Fibroblast of skin of right quadriceps (primary cell): ENCODE measurements at places on chromosomes 7 and 10.
A peak's percentile ranks its signal among the peaks of the same experiment; 100 is the strongest.

DNA sequence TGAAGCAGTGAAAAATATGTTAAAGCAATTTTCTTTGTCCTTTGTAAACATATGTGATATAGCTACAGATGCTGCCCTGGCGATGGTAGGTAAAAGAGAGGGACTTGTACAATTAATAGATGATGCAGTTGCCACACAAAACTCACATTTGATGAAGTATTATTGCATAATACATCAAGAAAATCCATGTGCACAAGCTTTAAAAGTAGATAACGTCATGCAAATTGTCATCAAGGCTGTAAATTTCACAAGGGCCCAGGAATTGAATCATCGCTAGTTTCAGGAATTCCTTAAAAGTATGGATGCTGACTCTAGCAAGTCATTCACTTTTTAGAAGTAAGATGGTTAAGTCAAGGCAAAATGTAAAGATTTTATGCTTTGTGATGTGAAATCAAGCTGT is 10.0 kb downstream of the CYP3A5 start:
- DNase-seq, result peak; percentile 16

- no peak for DNase-seq
Observed at GRCh38 chr7:25664593-25664992, 436.3 kb upstream of the NPVF start.

DNA sequence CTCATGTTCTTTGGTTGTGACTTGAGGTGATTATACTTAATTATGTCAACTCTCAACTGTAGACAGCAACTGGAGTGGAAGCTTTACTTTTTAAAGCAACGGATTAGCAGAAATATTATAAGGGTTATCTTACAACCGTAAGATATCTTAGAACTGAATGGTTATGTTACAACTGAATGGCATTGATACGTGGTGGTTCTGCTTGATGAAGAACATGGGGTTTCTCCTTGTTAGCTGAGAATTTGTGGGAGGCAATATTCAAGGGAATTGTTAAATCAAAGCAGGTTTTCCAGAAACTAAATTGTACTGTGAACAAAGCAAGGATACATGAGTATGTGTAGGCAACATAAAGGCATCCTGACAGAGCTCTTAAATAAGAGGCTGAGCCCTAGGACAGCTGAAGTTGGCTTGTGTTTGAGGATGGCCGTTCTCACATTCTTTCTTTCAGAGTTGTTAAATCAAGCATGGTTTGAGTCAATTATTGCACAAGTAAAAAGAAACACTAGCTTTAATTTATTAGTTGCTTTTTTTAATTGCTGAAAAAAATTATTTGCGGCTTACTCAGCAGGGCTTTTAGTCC is 350.0 kb downstream of the PLXDC2 start:
- DNase-seq, result no peak

GRCh38 chr7:80521809-80522208 is 9.9 kb upstream of the GNAT3 start:
- no peak for DNase-seq

GRCh38 chr10:23314835-23315239 is 29.8 kb downstream of the C10orf67 start:
- peak; percentile 82 for DNase-seq

DNA sequence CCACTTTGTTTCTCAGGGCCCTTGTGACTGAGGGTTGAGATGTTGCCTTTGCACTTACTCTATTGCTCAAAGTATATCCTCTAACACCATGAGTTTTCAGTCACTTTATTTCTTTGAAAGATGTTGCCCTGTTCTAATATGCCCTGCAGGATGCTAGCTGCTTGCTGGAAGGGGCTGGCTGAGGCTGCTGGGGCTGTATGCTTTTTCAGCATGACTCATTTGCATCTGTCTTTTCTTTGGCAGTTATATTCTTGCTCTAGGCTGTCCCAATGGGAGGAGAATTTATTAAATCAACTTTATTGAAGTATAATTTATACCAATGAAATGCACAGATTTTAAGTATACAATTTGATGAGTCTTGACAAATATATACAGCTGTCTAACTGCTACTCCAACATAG is 157.7 kb downstream of the PLPP4 start:
- no peak for DNase-seq

DNA sequence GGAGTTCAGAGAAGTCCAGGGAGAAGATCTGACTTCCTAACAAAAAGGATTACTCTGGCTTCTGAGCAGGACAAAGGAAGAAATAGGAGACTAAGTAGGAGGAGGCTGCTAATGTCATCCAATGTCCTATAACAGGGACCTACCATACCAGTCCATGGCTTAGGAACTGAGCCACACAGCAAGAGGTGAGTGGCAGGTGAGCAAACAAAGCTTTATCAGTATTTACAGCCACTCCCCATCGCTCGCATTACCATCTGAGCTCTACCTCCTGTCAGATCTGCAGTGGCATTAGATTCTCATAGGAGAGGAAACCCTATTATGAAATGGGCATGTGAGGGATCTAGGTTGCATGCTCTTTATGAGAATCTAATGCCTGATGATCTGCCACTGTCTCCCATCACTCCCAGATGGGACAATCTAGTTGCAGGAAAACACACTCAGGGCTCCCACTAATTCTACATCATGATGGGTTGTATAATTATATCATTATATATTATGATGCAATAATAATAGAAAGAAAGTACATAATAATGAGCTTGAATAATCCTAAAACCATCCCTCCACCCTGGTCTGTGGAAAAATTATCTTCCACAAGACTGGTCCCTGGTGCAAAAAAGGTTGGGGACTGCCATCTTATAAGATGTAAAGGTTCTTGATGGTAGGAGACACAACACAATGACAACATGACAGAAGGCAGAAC is 487.4 kb downstream of the PLXDC2 start:
- no peak for DNase-seq

- DNase-seq, result no peak
Observed at GRCh38 chr7:82244947-82245517, 198.5 kb downstream of the CACNA2D1 start.

GRCh38 chr10:35783305-35783838 is 141.3 kb upstream of the FZD8 start:
- peak; percentile 24 for DNase-seq

DNA sequence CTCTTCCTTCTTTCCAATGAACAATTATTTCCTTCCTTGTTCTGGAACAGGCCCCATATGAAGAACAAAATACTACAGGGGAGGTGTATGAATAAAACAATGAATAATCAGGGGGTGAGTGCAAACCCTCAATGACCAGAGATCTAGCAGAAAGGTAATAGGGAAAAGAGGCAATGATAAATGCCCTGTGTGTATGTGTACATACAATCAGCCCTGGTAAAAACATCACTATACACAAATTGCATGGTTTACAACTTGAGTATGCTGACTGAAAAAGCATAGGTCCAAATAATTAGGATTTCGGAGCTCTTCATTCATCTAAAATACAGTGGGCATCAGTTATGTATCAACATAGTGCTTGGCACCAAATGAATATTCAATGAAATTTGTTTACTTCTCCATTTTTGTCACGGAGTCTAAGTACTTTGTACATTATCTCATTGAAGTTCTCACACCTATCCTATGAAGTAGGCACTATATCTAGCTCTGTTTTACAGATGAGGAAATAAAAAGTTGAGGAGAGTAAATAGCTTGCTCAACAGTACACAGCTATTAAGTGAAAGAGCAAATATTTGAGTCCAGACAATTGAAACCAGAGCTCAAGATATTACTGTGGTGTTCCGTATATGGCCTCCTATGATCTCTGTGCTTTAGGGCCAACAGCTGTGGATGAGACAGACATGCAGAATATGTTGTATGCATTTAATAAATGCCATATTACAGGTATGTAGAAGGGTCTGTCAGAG is 1065.4 kb downstream of the SORCS3 start:
- DNase-seq, result no peak

DNA sequence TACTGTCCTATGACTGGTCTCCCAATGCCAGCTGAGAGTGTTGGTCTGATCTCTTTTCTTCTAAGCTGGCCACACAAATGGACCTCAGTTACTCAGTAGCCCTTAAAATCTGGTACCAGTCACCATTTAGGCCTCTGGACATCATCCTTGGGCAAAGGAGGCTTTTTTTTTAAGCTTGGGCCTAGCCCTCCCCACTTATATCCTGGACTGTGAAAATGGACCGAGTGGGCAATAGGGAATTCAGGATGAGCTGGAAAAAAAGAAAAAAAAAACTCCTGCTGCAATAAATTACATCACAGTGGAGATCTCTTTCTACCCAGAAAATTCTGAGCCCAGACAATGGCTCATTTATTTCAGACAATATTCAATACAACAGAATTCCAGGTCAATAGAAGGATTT is 68.4 kb downstream of the PARP12 start:
- no peak for DNase-seq

DNA sequence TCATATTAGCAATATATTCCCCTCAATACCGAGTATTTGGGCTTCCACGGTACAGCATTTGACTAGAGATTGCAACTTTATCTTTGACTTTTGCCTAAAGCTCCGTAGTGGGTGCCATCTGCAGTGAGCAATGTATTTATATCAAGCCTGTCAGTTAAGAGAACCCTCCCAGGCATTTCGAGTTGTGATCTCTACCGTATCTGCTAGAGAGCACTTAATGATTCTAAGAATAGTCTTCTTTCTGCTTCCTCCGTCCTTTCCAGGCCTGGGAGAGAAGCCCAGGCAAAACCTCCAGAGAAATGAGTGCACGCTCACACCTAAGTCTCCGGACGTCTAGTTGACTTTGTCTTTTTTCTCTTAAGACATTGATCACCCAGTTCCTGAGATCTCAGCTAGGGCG is 210.6 kb downstream of the KLF6 start:
- no peak for DNase-seq

- peak; percentile 80 for DNase-seq
Observed at GRCh38 chr10:58704671-58705141, 192.0 kb downstream of the BICC1 start.

DNA sequence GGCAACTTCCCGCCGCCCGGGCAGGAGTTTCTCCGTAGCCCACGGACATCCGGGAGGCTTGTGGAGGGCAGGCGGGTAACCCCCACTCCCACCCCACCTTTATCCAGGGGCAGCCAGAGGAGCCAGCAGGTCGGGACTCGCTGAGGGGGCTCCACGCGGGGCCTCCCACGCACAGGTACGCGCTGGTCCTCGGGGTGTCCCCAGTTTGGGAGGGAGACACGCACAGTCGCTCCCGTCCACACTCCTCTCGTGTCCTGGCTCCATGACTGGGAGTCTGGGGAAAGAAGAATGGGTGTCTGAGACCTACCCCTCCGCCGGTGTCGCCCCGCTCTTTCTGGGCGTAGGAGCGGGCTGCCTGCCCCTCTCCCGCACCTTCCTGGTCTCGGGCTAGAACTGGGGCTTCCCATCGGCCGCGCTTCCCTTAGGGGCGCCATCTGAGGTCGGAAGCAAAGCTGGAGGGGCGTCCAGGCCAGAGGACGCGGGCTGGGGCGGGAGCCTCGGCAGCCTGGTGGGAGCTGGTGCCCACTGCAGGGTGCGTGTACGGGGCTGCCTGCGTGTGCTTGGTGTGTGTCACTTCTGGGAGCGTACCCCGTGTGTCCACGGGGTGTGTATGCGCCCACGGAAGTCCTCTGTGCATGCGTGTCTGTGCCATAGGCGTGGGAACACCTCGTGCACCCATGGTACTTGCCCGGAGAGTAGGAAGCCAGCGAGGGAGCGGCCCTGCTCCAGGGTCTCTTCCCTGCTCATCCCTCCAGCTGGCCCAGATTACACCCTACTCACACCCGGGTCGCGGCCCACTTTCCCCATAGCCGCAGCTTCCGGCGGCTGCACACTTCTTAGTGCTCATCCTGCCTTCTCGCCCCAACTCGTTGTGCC is 73.0 kb upstream of the LEP start:
- no peak for DNase-seq

DNA sequence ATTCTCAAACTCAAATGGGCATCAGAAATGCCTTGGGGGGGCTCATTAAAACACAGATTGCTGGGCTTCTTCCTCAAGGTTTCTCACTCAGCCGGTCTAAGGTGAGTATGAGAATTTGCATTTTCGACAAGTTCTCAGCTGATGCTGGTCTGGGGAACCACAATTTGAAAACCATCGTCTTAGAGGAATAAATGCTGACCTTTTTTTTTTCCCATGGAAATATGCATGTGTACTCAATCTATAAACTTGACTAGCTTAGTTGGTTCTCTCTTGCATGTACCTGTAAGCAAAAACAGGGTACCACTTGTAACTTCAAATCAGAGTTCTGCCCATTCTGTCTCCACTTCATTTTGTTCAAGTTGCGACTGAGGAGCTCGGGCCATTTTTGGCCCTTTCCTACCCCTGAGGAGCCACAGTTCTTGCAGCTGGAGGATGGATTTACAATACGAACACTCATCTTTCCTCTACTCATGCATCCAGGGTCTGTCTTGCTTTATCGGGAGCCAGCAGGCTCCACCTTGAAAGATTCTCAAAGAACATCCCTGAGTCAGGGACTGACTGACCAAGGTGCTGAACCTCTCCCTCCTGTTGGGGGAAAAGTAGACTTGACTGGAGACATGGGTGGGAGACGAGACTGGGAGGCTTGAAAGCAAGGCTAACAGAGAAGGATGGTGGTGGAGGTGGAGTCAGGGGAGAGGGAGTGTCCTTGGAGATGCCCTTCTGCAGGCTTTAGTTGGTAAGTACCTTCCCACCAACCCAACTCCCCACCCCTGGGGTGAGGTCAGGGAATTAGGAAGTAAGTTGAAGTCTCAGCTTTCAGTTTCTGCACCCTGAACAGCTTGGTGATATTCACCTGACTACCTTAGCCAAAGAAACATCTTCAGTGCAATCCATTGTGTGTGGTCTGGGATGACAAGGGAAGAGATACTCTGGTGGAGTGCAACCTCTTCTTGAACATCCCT is 3.7 kb upstream of the MAPK8 start:
- no peak for DNase-seq

DNA sequence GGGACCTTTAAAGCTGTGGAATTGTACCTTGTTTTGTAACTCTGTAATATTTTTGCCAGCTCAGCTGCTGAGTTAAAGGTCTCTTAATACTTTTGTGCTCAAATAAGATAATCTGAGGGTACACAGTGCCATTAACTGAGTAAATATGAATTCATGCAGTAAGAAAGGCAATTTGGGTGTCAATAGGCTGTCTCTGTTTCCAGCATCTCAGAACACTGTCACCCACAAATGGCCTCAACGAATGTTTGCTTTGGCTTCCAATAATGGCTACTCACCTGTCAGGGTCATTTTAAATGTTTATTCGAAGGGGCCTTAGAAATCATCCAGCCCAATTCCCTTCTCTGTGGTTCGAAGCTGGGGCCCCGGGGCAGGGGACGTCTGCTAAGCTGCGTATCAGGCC is 225.4 kb downstream of the ZMYND11 start:
- DNase-seq, result no peak

DNA sequence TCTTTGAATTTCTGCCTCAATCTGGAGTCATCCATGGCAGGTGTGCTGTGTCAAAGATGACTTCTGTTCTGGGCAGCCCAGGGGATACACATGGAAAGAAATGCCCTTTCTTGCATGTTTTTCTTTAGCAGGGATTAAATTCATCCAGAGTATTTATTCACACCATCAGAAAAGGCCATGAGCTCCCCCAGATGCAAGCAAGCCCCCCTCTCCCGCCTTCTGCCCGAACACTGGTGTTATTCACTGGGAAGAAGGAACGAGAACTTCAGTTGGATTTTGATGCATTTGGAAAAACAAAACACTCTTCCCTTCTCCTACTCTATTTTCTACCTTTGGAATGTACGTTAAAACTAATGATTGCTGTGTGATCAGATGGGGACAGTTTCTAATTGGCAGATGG is 1.4 kb downstream of the PLPP4 start:
- no peak for DNase-seq

- DNase-seq, result no peak
Observed at GRCh38 chr10:96720422-96721206, at the start of gene PIK3AP1. TSS of gene PIK3AP1 (minus strand) at chr10:96720514. CDS start at chr10:96720394, 120 bp downstream.
